ENCODE measurements at places on chromosomes 6 and 20.

GRCh38 chr20:36407199-36407733 lies 101.1 kb downstream of the DLGAP4 start:
- no peak for DNase-seq

GRCh38 chr6:14129575-14129974 lies 12.0 kb downstream of the CD83 start:
- no peak for DNase-seq

DNA sequence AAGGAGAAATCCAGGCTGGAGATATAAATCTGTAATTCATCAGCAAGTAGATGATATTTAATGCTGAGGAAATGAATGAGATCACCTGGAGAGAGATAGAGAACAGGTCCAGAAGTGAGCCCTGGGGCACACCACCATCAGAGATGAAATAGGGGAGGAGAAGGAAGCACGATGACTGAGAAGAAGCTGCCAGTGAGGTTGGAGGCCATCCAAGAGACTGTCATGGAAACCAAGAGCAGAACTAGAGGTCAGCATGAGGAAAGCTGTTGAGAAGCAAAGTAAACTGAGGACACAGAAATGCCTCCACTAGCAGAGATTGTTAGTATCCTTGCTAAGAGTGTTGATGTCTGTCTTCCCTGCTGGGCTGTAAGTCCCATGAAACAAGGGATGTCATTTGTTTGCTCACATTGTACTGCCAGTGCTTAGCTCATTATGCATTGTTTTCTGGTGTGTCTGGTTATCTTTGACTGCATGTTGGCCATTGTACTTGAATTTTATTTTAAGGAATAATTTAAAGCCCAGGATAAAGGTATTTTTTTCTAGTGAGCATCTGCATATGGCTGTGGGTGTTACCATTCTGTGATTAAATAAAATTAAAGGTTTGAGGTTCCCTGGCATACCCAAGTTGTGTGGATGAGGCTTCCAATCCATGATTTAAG lies 35.8 kb downstream of the CDH22 start:
- DNase-seq, result no peak

- DNase-seq, result peak; percentile 66
These were observed 94.0 kb downstream of the SHLD1 start for GRCh38 chr20:5844063-5844681.

All from stimulated activated CD4-positive, alpha-beta T cell treated with anti-CD3 and anti-CD28 coated beads, Interleukin-12 subunit alpha, Interleukin-12 subunit beta, amount 100 ng/mL, for 48 hours (primary cell).